ENCODE measurements at places on chromosomes 16 and 17.

DNA sequence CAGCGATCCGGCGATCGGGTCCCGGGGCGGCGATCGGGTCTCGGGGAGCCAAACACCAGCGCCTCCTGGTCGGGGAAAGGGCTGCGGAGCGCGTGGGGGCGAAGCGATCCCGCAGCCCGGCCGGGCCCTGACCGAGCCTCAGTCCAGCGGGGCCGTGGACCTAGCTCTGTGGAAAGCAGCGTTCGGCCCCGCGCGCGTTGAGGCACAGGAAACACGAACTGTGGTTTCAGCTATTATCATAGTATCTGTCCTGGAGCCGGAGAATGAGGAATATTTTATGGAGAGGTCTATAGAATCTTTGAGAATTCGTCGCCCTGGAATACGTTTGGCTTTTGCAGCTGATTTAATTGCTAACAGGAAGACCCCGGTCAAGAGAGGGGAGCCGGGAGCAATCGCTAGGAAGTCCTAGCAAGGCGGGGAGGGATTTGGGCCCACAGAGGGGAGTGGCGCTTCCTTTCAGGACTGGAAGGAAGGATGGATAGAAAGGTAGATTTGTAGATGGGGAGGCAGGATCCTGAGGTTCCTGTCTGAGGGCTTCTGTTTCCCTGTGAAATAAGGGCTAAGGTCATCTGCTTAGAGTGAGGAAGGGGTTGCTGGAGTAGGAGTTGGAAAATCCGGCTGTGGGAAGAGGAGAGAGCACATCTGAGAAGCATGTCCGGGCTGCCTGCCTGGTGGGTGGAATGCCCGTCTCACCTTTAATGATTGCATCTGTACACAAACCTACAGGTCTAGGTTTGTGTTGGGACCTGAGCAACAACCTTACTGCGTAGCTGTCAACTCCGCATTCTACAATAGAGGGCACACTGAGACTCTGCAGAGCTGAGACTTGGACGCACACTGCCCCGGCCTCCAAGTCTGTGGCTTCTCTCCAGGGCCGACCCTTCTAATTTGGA, 770 bp downstream of the CCNF start:
- peak; percentile 28 for DNase-seq

GRCh38 chr17:57746221-57746620, 1.1 kb upstream of the CCDC182 start:
- no peak for DNase-seq

DNA sequence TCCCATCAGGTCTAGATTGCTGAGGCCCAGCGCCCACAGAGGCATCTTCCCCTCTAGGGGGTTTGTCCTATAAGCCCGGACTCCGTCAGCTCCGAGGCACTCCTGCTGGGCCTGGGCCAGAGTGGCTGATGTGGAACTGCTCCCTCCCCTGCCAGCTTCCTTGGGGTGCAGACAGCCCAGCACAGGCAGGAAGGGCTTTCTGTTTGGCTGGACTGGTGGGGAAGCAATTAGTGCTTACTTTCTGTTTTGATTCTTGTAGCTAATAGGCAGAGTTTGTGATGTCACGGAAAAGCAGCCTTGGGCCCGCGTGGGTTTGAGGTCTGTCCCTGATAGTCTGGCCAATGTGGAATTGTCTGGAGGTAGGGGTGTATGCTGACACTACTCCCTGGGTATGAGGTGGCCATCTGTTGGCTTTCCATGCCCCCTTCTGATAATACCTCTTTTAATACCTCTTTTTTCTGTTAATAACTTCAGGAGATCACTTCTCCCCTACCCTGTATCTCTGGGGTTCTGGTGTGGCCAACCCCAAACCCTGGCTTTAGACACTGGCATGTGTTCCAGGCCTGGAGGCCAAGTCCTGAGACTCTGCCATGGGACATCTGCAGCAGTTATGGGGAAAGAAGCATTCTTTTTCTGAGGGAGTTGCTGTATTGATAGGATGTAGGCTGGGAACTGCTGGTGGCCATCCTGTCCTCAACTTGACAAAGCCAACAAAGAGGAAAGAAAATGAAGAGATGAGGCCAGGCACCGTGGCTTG, 190.9 kb downstream of the RAB11FIP4 start:
- peak; percentile 77 for DNase-seq

GRCh38 chr16:24668481-24669061, 60.9 kb upstream of the TNRC6A start:
- peak; percentile 36 for DNase-seq

DNA sequence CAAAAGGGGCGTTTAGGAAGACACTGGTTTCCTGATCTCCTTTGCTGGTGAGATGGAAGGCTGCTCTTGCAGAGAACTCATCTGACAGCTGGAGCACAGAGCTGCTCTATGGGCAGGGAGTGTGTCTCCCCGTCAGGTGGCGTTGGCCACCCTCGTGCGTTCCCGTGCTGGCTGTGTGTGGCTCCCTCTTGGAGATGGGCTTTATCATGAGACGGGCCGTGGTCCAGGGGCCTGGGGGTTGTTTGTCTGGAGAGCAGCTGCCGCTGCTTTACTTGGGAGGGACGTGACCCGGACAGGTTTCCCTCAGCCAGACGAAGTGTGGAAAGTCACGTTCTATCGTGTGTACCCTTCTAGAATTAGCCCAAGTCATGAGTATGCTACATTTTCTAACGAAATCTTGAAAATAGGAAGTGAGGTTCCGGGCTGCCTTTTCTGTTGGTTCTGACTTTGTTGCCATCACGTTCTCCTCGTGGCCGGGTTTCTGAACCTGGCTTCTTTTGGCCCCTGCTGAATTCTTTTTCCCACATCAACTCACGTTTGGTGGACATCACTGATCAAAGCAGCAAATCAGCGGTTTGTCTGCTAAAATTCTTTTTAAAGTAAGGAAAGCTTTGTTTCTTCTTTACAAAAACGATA, 105.6 kb upstream of the CHMP6 start:
- DNase-seq: no peak

GRCh38 chr16:20910781-20911321, 10.3 kb downstream of the LYRM1 start:
- DNase-seq: peak; percentile 90

DNA sequence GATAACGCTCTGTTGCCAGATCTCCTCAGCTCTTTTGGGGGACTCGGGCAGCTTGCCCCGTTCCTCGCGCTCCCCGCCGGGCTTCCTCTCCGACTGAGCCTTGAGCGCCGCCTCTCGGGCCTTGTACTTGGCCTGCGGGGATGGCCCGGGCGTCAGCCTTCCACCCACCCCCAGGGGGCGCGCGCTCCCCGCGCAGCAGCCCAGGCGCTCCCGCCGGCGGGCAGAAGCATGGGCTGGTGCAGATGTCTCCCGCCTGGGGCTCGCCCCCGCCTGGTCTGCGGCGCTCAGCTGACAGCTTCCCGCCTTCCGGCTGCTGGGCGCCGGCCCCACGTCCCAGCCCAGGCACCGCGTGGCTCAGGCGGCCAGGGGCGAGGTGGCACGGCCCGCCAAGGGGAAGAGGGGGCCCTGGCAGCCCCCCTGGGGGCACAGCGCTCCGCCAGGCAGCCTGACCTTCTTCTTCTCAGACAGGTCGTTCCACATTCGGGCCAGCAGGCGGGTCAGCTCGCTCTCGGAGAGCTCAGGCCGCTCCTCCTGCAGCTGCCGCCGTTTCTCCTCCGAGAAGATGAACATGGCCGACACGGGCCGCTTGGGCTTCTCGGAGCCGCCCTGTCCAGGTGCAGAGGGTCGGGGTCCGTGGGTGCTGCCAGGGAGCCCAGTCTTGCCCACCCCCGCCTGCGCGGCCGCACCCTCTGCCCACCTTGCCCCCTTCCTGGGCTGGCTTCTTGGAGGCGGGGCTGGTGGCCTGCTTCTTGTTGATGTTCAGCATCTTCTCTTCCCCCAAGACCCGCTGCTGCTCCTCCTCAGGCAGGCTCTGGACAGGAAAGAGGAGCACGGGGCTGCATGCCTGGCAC, 8.9 kb downstream of the UBTF start:
- peak; percentile 88 for DNase-seq

DNA sequence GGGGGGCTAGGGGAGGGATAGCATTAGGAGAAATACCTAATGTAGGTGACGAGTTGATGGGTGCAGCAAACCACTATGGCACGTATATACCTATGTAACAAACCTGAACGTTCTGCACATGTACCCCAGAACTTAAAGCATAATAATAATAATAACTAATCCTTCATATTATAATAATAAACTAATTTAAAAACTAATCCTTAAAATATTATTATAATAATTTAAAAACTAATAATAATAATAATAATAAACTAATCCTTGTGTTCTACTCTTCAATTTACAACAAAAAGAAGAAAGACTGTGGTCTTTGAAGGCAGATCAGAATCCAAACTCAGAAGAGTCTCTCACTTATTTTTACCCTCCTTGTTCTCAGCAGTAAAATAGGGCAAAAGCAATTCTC, 774.9 kb downstream of the CDH8 start:
- DNase-seq: no peak

DNA sequence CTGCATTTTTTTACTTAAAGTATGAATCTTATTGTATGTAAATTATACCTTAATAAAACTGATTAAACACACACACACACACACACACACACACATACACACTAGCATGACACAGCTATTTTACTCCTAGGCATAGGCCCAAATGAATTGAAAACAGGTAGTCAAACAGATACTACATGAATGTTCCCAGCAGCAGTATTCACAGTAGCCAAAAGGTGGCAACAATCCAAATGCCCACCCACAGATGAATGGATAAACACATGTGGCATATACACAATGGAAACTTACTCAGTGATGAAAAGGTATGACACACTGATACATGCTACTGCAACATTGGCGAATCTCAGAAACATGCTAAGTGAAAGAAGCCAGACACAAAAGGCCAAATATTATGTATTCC, 223.5 kb downstream of the CYB561 start:
- no peak for DNase-seq

- DNase-seq: no peak
Observed at GRCh38 chr17:8154608-8155155, 2.5 kb upstream of the PER1 start.

DNA sequence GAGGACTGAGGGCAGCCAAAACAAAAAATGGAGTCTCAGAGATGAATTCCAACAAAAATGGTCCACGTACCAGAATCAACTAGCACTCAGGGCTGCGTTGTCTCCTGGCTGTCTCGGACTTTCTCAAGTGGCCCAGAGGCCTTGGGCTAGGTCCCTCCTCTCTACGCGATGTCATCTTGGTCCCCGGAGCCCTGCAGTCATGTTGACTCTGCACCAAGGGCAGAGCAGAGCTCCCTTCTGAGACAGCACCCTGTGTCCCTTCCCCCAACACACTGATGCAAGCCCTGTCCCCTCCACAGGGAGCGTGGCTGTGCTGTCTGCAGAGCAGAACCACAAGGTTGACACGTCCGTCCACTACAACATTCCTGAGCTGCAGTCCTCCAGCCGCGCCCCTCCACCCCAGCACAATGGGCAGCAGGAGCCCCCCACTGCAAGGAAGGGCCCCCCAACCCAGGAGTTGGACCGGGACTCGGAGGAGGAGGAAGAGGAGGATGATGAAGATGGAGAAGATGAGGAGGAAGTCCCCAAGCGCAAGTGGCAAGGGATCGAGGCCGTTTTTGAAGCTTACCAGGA, 20.8 kb downstream of the GINS2 start:
- DNase-seq: no peak

DNA sequence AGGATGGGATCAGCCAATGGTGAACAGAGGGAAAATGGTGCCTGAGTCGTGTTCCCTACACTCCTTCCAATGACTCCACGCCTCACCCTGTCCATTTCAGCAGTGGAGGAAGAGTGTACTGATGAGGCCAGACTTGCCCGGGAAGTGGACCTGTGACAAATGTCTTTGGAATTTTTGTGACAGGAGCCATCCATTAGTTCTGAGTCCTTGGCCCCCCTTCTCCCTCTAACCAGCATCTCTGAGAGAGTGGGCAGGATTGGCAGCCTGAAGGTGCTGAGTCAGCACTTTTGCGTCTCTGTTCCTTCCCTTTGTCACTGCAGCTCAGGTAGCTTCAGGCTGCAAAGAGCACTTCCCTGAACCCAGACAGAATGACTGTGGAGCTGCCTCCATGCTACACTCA, 30.8 kb downstream of the BEAN1 start:
- no peak for DNase-seq

DNA sequence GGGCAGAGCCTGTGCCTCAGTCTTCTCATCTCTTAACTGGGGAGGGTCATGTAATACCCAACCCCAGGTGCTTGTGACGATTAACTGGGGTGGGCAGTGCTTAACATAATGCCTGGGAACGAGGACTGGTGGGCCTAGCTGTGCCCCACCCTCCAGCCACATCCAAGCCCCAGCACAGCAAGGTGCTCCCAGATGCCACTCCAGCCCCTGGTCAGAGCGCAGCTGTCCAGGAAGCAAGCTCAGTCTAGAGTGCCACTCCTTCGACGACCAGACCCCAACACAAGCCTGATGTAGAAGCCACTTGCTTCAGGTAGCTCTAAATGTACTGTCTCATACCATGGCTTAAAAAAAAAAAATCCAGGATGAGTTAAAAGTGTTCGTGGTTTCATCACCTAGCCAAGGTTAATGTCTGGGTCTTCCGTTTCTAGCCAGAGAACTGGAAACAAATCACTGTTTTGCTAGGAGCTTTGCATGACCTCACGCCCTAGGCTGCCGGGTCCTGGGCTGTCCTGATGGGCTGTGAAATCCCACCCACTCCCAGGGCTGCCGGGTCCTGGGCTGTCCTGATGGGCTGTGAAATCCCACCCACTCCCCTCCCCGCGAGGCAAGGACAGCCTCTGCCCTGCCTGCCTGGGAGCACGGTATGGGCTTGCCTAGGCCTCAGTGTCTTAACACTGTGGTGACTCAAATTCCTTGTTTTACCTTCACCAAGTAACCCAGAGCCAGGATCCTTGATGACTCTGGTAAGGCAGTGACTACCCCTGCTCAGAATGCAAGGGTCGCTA, 7.7 kb downstream of the MIEF2 start:
- DNase-seq: no peak

DNA sequence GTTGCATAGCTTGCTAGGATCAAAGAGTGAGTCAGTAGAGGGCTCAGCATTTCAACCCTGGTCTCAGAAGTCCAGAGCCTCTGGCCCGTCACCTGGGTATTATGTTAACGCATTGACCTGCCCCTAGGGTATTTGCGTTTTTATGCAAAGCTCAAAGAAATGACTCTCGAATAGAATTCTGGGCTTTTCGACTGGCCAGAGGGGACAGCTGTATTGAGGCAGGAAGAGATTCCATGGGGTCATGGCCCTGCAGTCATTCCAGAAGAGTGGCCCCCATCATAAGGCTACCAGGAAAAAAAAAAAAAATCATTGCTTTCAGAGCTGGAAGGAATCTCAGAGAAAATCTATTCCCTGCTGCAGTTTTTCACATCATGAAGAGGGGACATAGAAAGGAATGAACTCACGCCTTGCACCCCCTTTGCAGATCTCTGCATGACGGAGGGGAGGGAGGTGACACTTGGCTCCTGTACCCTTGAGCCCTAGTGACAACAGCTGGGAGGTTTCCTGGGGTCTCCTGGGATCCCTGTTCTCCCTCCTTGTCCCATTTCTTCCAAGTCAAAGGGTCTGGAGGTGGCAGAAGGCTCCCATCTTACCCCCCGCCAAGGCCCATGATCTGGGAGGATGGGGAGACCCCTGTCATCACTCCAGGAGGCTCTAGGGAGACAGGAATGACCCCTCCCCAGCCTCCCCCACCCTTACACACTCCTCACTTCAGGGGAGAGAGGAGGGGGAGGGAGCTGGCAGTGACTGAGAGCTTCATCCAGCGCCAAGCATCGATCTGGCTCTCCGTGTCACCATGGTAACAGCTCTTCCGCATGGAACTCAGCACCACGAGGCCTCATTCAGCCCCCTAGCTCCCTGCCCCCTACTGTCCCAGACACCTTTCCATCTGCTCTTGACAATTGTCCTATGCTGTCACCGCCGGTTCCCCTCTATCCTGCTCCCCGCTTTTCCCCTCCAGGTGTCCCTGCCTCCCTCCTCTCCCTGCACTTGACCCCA, 35.8 kb downstream of the GP2 start:
- no peak for DNase-seq

All from cardiac muscle cell (in vitro differentiated cells and primary cell).